NCI-H2171 treated with DMSO at 0.1 percent for 48 hours (cell line): ENCODE measurements at places on chromosomes 16 and 17.
A peak's percentile ranks its signal among the peaks of the same experiment; 100 is the strongest.

DNA sequence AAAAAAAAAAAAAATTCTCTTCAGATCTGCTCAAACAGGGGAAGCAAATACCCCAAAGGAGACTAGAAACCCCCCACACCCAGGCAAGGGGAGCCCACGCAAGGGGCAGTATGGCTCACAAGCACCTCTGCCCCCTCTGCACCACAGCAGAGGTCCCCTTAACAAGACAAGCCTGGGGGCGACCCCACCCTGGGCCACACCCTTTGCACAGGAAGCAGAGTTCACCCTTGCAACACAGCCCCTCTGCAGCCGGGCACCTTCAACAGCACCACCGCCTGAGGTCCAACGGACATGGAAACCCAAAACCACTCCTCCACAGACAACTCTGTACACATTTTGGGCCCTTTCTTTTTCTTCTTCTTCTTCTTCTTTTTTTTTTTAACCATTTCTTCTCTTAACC is 12.8 kb downstream of the AXIN1 start:
- no peak for DNase-seq

- DNase-seq, result no peak
These were observed 30.1 kb downstream of the VAC14 start for GRCh38 chr16:70770626-70771552.

DNA sequence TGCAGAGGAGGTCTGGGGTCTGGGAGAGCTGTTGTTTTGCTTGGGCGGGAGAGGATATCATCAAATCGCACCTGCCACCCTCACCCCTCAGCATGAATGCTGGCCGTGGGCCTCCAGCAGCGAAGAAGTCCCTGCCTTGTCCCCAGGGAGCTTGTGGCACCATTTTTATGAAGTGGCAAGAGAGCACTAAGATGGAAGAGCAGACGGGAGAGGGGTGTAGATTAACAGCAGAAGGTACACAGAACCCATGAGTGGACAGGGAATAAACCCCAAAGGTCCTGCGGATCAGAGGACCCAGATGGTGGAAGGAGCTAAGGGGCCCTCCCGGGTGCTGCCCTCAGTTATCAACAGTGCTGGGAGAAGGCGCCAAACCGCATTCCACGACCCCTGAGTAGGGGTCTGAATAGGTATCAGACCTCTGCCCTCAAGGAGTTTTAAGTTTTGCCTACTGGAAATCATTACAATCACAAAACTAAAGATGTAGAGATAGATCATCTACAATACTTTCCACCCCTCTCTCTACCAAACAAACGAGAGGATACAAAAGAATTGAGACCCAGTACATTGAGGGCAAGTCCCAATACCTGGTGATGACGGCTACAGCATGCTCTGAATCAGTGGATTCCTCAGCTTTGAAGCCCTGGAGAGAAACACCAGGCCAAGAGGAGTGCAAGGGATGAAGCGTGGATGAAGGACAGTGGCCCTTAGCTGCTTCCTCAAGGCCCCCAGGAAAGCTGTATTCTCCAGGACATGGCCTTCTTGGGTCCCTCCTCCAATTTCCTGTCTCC is 60.2 kb downstream of the CCDC182 start:
- DNase-seq, result no peak

DNA sequence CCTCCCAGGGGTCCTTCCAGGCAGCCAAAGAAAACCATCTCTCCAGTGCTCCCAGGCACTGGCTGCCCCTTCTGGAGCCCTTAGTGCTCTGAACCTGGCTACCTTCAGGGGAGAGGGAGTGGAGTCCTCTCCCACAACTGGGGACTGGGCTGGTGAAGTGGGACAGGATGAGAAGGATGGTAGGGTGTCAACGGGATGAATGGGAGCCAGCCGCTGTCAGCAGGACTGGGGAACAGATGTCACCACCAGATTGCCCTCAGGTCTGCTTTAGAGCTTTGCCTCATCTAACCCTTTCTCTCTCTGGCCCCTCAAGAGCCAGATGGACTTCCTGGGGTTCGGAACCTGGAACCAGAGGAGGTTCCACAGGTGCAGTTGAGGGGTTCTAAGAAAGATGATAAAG is 488 bp upstream of the SEBOX start:
- DNase-seq, result peak; percentile 68

GRCh38 chr17:60627124-60627523 is 27.1 kb downstream of the PPM1D start:
- DNase-seq, result no peak

GRCh38 chr16:72371307-72372086 is 199.5 kb upstream of the PMFBP1 start:
- no peak for DNase-seq

- DNase-seq, result peak; percentile 85
These were observed 16.7 kb downstream of the UNC13D start for GRCh38 chr17:75827308-75828075.

DNA sequence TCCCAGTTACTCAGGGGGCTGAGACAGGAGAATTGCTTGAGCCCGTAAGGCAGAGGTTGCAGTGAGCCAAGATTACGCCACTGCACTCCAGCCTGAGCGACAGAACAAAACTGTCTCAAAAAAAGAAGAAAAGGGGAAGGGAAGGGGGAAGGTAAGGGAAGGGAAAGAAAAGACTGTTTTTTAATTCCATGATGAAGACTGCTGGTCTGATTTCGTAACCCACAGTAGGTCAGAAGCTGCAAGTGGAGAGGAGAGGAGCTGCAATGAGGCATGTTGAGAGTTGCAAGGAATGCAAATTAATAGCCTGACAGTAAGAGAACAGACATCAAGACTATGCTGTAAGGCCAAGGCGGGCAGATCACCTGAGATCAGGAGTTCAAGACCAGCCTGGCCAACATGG is 33.3 kb downstream of the HELZ start:
- DNase-seq, result no peak

- peak; percentile 99 for DNase-seq
These were observed 22.3 kb downstream of the GJC1 start for GRCh38 chr17:44807817-44808155.

- DNase-seq, result no peak
These were observed 16.8 kb upstream of the USP43 start for GRCh38 chr17:9628509-9628908.

DNA sequence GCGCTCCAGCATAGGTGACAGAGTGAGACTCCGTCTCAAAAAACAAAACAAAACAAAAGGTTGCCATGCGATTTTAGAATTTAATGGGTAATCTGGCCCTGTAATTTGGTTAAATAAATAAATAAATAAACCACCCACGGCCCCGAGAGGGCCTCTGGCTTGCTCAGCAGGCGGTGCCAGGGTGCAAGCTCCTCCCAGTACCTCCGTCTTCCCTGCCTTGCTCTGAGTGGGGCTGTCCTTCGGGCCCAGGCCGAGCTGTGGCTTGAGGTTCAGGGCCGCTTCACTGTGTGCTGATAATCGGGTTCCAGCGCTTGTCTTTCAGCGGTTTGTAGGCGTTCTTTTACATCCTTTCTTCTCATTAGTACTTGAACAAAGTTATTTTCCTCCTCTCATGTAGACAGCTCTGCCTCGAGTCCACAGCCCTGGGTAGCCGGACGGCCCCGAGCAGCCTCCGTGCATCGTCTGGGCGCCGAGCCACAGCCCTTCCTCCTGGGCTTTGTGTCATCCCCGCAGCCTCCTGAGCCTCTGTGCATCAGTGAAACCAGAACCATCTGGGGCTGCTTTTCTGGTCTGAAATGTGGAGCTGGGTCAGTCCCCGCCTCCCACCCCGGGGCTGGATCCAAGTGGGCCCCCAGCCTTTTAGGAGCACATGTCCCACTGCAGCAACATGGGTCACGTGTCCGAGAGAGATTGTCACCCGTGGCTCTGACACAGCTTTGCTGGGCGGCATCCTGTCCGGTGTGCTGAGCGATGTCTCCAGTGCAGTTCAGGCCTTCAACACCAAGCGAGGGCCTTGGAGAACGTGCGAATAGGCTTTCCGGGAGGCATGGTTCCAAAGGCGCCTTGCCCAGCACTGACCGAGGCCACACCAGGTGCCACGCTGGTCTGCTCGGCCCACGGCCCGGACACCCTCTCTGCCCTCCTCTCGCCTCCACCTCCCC is 157.4 kb upstream of the CHMP6 start:
- no peak for DNase-seq

- no peak for DNase-seq
These were observed 121.9 kb downstream of the XYLT1 start for GRCh38 chr16:17348826-17349225.

- DNase-seq, result no peak
These were observed 12.5 kb downstream of the SLC16A3 start for GRCh38 chr17:82241183-82241925.

DNA sequence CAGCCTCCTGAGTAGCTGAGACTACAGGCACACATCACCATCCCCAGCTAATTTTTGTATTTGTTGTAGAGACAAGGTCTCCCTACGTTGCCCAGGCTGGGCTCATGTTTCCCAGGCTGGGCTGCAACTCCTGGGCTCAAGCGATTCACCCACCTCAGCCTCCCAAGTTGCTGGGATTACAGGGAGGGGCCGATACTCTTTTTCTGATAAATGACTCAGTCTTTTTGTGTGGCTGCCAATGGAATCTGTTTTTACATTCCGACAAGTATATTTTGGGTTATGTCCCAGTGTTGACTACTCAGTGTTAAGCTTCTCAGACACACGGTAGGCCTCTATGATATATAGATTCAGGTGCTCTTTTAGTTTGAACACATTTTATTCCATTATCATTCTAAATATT is 58.1 kb downstream of the SLFN11 start:
- DNase-seq, result no peak

GRCh38 chr16:89779231-89779908 is 37.1 kb downstream of the FANCA start:
- DNase-seq, result no peak

- no peak for DNase-seq
These were observed 6.7 kb upstream of the GOSR2 start for GRCh38 chr17:46916211-46916610.

GRCh38 chr16:1778200-1779179 is 3.9 kb downstream of the SPSB3 start:
- no peak for DNase-seq

DNA sequence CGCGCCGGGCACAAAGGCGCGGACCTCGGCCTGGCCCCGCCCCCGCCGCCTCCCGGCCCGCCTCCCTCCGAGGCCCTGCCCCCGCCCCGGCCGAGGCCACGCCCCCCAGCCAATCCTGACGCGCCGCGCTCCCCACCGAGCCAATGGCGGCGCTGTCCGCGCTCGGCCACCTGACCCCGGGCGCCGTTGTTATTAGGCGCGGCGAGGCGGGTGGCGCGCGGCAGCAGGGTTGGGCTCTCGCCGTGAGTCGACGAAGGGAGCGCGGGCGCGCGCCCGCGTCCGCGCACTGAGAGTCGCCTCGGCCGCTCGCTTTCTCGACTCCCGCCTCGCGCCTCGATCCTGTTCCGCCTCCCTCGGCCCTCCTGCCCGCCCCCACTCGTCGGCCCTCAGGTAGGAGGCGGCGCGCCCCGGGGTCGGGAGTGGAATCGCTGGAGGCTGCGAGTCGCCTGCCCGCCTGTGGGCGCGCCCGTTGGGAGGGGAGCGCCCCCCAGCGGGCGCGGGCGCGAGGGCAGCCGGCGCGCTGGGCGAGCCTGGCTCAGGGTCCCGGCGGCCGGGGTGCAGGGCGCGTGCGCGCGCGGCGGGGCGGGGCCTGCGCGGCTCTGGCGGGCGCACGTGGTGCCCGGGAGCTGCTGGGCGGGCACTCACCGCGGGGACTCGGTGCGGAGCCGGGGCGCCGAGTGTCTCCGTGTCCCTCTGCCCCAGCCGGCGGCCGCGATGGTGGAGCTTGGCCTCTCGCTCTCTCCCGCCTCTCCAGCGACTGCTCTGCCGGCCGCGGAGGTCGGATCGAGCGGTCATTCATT is 405 bp upstream of the CBLN1 start:
- DNase-seq, result peak; percentile 93

DNA sequence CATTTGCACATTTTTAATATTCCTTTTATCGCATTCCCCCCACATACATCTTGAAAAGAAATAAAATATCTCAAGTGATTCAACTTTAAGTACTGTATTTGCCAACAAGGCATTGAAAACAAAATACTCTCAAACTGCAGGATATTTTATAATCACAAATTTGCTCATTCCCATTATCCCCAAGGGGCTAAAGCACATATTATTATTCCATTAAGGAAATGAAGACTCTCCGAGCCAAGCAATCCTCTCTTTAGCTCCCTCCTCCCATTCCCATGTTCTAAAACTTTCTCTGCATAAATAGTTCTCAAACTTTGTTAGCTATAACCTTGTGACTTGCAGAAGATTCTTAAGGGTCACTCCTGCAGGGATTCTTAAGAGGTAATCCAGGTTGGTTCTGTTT is 436.8 kb downstream of the KCNJ2 start:
- DNase-seq, result no peak

DNA sequence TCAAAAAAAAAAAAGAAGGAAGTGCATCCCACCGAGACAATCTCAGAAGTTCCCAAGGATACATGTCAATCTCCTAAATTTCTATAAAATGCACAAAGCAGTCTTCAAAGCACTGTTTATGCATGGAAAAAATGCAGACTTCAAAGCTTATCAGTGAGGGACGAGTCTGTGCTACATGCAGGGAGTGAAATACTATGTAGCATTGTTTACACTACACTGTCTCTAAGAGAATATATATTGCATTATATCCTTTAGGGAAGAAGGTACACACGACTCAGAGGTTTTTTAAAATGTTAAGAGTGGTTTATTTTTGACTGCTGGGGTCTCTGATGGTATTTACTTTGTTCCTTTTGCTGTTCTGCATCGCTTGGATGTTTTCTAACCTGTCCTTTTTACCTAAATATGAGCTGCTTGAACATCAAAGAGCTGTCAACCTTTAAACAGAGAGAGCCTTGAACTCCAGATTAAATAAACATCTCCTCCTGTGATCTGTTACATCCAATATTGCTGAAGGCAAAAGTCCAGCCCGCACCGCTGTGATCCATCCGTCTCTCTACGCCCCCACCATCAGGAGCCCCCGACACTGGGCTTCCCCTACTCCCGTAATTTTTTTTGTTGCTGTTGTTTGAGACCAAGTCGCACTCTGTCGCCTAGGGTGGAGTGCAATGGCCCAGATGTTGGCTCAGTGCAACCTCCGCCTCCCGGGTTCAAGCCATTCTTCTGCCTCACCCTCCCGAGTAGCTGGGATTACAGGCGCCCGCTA is 1.4 kb downstream of the FBXO31 start:
- peak; percentile 14 for DNase-seq

DNA sequence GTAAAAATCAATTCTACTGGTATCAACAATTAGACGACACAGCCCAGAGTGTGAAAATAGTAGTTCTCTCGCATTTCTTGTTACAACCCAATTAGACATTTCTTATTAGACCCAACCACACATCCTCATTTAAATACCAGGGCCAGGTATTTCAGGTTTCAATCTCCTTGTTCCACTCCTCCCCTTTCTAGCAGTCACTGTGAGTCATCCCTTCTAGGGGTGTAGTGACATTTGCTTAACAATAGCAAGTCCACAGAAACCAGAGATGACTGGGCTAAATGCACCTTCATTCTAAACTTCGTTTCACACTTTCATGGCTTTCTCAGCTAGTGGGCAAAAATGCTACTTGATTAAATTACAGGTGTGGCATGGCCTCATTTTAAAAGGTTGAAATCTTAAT is 116.9 kb upstream of the CACNG3 start:
- DNase-seq, result no peak

GRCh38 chr16:86220561-86220960 is 289.8 kb upstream of the FOXF1 start:
- no peak for DNase-seq
